ENCODE measurements at places on chromosomes 1 and 21. TPM values are rescaled to one million over a fixed set of nuclear protein-coding genes. Genes with fewer than 3 reads are reported as not detected.

- DNase-seq: no peak
Measured at GRCh38 chr1:228527596-228527995, 40.4 kb downstream of the RNF187 start.

GRCh38 chr1:17308593-17308992 is 596 bp downstream of the PADI4 start:
- DNase-seq: no peak

DNA sequence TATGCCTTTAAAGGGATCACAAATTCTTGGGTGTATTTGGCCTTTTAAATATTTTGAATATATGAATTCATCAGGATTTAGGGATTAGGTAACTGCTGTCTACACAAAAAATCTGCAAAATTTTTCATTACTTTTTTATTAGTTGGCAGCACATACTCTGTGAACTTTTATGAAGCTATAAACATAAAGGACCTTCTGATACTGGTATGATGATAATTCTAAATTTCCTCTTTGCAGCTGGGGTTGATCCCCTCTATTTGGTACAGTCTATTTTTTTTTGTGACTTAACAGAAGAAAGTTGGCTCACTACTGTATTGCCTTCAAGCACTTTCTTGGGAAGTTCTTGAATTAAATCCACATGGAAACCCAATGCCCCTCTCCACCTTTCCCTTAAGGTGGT is 416.1 kb downstream of the LMO4 start:
- no peak for DNase-seq

DNA sequence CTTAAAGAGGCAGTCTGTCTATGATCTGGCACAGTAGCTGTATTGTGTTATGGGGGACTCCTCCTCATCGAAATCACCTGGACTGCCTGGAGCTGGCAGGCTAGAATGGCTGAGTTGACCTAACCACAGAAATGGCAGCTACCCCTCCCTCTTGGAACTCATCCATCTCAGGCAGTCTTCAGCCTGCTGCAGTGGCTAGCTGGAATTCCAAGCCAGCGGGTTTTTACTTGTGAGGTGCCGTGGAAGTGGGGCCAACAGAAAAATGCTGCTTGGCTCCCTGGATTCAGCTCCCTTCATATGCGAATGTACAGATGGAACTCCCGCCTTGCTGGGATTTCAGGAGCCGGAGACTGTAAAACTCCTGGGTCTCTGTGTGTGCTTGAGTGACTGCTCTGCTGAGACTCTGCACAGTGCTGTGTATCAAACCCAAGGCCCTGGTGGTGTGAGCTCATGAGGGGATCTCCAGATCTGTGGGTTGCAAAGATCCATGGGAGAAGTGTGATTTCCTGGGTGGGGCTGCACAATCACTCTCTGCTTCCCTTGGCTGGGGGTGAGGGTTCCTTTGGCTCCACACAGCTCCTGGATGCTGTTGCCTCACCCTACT is 316.9 kb downstream of the CTH start:
- no peak for DNase-seq

GRCh38 chr1:55214934-55215193 is 300 bp downstream of the USP24 start:
- no peak for DNase-seq

DNA sequence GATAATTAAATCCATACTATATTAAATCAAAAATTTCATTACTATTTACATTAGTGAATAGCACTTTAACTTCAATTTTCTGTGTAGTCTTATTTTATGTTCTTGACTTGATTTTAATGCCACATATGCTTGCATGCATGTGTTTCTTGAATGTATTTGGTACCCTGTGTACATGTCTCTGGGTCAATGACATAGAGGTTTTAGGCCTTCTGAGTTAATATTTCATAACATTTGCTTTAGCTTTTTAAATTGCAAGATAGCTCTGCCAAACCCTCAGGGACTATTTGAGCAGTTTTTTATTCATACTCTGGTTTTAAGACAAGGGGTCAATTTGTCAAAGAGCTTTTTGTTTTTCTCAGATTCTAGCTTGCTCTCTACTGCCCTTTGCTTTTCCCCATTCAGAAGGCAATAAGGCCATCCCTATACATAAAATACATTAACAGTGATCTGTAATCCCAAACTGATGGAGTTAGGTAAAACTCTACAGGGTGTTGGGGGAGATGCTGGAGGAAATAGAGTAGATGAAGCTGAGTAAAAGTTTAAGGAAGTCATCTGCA is 5.0 kb downstream of the MLLT11 start:
- no peak for DNase-seq

DNA sequence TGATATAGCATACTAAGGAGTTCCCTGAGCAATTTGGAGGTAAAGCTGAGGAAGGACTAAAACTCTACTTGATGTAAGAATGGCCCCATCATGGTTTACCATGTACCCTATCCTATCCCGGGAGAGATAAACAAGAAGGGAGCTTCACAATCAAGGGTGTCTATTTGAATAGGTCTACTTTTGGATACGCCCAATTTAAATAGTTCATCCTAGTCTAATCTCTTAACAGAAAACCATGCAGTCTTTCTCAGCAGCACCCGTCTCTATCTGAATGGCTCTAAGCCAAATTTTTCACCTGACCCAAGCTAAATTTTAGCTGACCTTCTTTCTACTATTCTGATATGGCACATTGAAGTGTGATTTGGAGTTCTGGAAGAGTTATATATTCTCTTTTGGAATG is 122.0 kb downstream of the TNNI3K start:
- no peak for DNase-seq

DNA sequence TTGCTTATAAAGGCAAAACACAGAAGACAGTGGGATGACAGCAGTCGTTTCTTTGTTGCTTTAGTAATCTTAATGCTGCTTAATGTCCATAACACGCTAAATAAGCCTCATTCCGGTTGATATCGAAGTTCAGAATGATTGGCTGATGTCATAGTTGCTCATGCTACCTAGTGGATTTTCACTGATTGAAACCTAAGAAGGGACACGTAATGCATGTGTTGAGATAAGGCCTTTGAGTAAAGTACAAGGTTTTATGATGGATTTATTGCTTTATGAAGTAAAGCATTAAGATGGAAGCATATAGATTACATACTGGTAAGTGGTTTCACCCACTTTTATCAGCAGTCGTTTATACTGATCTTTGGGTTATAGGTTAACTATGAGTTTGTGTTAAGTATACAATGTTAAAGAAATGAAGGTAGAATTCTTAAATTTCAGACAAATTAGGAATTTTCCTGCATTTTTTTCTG is 25.1 kb downstream of the IARS2 start:
- DNase-seq: no peak

DNA sequence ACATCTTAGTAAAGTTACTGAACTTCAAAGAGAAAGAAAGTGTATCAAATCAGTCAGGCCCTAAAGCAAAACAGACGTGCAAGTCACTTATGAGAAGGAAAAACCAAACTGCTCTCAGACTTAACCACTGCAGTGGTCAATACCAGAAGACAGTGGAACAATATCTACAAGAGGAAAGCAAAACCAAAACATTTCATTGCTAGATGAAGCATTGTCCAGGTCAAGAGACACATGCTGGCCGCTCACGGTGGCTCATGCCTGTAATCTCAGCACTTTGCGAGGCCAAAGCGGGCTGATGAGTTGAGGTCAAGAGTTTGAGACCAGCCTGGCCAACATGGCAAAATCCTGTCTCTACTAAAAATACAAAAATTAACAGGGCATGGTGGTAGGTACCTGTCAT is 82.0 kb upstream of the MROH9 start:
- no peak for DNase-seq

The CFAP57 gene
- not detected for total RNA-seq

The FMOD gene
- 9.6 TPM for total RNA-seq

The MRPL24 gene
- 96.1 TPM for total RNA-seq

The WNT2B gene
- total RNA-seq: 2.0 TPM

The SIM2 gene
- not detected for total RNA-seq

Data from left ventricle myocardium superior (tissue), 1 donor.